ENCODE measurements at places on chromosomes 13 and 19.
A peak's percentile ranks its signal among the peaks of the same experiment; 100 is the strongest.

DNA sequence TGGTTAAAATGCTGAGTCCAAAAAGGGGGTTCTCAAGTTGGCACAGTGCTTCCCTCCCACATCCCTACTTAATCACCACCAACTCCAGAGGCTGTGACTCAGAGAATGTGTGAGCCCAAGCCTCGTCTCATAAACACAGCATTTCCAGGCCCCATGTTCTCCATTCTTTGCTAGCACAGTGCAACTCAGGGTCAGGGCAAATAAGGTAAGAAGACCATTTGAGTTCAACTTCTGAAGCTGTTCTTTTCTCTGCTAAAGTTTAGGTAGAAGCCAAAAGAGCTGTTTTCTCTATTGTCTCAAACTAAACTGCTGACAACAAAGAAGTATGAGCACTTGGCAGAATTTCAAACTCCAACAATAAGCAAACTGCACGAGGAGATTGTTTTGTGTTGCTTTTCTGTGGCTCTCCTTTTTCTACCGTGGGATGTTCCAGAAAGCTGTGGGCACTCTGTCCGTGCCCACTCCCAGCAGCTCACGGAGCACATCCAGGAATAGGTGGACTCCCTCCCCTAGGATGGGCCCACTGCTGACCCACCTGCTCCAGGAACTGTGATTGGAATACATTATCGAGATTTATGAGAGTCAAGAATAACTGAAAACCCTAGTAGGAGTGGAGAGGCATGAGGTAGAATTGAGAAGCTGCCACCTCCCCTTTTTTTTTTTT is 494.3 kb downstream of the COG6 start:
- DNase-seq: no peak

DNA sequence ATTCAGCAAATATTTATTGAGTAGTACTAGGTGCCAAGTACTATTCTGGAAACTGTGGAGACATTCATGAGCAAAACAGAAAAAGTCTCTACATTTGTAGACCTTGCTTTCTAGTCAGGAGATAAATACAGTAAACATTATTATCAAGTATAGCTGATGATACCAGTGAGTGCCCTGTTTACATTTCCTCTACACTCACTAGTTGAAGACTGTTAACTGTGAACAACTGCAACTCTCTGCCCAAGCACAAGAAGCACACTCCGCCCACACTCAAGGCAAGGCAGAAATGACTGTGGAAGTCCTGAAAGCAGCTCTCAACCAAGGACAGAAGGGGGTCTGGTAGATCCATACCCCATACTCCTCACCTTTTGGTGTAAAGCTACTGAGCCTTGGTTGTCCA is 837.0 kb downstream of the DIAPH3 start:
- no peak for DNase-seq

GRCh38 chr19:50239921-50240590 is 36.6 kb downstream of the MYH14 start:
- no peak for DNase-seq

GRCh38 chr19:49422407-49423070 is 702 bp downstream of the PTH2 start:
- peak; percentile 61 for DNase-seq

GRCh38 chr13:48496271-48497161 is 36.4 kb downstream of the RCBTB2 start:
- no peak for DNase-seq

- DNase-seq: no peak
Measured at GRCh38 chr13:93388701-93389100, 162.1 kb downstream of the GPC6 start.

DNA sequence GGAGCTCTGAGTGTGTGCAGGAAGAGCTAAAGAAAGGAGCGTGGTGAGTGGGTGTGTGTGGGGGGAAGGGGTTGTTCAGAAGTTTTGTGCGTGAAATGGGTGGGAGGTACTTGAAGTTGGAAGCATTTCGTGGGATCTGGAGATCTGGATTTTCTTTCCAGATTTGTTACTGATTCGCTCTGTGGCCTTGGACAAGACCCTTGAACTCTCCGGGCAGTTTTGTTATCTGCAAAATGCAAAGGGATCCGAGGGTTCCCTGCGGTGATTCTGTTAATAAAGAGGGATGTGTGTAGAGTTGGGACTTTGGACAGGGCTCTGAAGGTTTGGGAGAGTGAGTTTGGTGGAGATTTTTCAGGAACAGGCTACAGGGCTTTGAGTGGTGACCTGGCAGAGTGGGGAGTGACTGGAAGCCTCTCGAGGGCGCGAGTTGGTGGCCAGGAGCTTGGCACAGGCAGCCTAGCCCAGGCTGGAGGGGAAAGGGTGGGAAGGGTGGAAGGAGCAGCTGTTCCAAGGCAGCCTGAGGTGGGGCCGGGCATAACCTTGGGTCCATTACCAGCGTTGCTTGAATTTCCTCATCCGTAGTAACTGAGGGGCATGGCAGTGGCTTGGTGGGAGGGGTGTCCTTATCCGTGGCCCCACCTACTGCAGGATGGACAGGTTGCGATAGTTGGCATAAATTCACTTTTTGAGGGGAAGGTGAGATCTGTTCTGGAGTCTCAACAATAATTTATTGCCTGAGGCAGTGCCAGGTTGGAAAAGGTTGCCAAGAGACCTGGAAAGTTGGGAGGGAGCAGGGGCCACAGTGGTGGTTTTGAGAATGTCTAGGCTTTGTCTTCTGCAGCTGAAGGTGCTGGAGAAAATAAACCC is 2.1 kb downstream of the ACTN4 start:
- DNase-seq: no peak

DNA sequence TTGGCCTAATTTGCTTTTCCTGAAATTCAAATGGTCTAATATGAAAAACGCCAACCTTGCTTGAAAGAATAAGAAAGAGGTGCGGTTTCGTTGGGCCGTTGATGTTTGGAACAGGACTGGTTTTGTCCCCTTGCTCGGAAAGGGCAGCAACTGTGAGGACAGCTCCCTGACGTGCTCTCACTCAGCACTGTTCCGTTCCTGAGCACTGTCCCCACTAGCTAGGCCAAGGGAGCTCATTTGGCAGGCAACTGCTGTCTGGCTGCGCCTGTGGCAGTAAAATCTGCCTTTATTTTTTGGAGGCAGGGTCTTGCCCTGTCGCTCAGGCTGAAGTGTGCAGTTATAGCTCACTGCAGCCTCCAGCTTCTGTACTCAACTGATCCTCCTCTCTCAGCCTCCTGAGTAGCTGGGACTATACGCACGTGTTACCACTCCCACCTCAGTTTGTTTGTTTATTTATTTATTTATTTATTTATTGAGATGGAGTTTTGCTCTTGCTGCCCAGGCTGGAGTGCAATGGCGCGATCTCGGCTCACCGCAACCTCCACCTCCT is 4.5 kb downstream of the LDLR start:
- no peak for DNase-seq

DNA sequence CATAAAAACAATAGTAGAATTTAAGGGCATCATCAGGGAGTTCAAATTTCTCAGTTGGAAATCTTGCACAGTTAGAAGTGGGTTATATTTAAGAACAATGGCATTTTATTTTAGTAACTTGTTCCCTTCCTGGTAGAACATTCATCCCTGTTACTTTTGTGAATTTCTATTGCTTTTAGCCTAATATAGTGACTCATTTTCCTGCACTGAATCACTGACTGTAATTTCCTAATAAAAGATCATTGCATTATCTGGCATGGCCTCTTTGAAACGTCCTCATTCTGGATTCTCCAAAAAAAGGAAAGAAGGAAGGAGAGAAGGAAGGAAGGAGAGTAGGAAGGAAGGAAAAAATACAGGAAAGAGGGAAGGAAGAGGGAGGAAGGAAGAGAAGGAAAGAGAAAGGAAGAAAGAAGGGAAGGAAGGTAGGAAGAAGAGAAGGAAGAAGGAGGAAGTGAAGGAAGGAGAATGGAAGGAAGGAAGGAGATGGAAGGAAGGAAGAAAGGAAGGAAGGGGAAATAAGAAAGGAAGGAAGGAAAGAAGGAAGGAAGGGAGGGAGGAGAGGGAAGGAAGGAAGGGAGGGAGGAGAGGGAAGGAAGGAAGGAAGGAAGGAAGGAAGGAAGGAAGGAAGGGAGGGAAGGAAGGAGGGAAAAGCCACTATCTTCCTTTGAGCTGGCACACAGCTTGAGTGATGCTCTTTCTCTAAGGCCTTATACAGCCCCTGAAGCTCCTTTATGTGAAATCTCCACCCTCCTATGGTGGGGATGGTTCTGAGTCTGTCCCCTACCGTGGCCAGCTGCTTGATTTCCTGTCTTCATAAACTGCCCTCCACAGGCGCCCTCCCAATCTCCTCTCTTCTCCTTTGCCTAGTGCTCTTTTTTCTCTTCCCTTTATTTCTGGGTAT is 29.8 kb upstream of the TM9SF2 start:
- DNase-seq: no peak

DNA sequence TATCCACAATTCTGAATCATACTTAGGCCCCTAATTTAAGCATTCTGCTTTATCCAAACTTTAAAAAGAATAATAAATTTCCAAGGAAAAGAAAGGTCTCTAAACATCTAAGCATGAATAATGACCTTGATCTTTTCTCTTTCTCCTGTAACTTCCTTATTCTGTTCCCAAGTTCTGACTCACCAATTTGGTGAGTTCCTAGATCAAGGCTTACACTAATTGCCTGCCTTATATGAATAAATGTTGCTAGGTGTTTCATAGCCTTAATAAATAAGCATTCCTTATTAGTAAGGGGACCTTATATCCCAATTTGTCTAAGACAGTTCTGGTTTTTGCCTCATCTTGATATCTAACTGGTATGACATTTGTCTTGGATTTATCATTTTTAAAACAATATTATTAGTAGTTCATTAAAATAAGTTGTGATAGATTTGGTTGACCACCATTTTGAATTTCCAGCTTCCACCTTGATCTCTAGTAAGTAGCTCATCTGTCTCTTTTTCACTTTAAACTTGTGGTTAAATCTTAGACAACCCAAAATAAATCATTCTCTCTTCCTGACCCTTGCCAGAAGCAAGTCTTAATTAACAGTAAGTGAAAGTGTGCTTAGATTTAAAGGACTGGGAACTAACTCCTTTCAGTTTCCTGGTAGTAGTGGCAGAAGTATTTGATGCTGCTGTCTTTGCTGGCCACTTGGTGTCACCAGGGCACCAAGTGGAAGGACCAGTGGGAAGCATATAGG is 121.2 kb upstream of the MLNR start:
- DNase-seq: no peak

DNA sequence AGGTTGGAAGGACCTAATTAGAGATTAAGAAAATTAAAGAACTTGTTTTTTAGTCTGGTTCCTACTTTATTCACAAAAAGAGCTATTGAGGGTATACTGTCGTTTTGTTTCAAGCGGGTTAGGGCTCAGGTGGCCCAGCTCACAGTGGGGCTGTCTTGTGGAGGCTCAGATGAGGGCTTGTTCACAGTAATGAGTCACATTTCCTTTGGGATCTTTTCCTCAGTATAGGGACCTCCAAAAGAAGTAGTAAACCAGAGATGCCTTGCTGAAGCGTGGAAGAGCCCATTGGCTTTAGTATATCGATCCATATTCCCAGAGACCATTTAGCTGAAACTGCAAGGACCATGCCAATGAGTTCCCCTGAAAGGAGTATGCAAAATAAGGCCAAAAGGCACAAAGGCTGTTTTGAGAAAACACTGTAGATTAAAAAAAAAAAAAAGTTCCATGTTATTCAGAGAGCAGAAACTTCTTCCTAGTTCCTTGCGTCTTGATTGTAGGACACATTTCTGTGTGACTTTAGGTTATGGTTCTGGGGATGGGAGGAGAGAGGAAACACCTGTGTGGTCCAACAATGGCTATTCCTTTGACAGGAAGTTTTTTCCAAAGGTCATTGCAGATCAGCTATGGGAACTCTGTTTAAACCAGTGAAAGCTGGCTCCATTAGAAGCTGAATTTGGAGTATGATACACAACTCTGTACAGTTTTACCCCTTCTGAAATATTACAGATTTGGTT is 32.8 kb upstream of the GPI start:
- no peak for DNase-seq

- DNase-seq: peak; percentile 79
Measured at GRCh38 chr19:511101-511851, 4.0 kb downstream of the TPGS1 start.

DNA sequence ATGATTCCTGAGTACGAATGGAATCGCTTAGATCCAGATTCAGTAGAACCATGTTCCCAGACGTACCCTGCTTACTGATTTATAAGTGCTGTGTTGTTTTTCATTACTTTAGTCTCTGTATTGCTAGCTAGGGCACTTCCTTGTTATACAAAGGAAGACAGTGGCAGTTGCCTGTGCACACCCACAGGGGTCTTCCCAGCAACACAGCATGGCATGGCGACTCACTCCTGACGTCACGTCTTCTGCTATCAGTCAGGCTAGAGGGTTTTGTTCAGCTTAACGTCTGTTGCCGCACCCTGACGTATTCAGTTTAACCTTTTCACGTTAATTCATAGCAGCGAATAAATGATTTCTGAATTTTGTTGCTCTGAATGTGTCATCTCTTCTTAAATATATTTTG is 295.1 kb downstream of the MYO16 start:
- no peak for DNase-seq

- no peak for DNase-seq
Measured at GRCh38 chr13:21537105-21537504, 66.9 kb downstream of the MICU2 start.

GRCh38 chr13:32048816-32049215 is 17.2 kb downstream of the FRY start:
- DNase-seq: no peak
